ENCODE measurements at places on chromosomes 4 and X.

GRCh38 chrX:137263374-137263773 is 229.6 kb upstream of the GPR101 start:
- DNase-seq: no peak

GRCh38 chrX:12269484-12269883 is 131.2 kb downstream of the FRMPD4 start:
- DNase-seq: no peak

DNA sequence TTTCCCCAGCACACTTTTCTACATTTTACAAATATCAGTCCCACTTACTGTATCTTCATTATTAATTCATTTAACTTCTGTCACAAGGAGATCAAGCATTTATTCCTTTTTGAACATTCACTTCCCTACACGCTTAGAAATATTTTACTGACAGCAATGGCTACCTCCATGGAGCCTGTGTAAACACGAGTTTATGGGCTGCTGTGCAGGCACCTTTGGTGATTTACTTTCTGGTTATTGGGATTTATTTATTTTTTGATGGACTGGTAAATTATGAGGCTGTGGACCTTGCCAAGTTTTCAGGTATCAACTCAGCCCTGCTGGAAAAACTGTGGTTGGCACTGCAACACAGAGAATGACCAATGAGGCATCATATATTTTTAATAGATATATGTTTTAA is 45.4 kb upstream of the PAQR3 start:
- no peak for DNase-seq

DNA sequence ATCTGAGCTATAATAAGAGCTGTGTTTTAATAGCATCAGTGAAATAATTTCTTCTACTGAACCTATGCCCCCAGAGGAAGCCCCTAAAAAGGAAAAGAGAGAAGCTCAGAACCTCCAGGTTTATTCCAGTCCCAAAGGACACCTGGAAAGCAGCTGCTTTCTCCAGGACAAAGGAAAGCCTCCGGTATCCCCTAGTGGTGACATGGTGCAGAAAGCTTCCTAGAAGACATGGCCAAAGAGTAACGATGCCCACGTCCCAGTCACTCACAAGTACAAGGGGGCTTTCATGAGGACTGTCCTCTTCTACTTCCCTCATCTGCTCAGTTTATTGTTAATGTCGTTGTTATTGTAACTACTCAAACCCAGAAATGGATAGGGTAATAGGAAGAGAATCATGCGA is 343.9 kb downstream of the UNC5C start:
- DNase-seq: no peak

DNA sequence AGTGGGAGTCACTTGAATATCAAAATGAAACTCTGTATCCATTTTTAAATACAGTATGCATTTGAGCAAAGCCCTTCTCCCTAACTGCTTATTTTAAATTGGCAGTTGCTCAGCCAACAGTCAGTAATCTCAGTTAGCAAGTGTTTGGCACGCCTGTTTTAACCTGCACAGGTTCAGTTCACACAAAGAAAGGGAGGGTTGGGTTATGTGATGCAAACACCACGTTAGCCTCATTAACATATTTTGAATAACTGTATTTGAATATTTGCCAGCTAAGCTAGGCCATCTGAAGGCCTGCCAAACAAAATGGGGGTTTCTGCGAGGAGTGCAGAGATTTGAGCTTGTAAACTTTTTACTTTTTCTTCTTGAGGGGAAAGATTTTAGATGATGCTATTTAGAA is 19.8 kb downstream of the GAB1 start:
- peak; percentile 55 for DNase-seq

DNA sequence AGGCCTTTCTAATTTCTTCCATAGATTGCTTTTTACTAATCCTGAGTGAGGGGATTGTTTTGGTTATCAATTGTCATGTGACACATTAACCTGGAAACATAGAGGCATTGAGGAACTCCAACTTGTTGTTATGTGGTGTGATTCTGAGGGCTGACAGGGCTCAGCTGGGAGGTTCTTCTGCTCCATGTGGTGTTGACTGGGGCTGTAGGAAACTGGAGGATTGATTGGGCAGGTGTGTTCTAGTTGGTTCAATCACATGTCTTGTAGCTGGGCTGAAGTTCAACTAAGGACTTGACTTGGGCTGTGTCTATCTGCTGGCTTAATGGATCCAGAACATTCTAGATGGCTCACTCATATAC is 10.8 kb upstream of the CRLF2 start:
- no peak for DNase-seq

DNA sequence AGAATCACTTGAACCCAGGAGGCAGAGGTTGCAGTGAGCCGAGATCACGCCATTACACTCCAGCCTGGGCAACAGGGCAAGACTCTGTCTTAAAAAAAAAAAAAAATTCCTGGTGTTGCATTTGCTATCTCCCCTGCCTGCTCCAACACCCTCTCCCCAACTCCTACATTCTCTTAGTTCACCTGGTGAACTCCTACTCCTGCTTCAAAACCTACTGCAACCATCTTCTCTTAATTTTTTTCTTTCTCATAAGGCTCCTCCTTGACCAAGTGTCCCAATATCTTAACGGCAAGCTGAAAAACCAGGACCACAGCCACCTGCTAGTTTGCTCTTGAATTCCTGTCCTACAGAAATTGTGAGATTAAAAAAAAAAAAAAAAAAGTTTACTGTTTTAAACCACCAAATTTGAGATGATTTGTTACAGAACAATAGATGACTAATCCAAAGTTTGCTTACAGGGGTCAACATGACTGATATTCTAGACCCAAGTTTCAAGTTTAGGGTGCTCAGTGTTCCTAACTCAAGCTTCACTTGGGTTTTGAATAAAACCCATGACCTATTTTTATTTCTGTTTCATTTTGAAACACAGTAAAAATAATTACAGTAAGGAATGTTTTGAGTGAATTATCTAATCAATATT is 13.1 kb upstream of the ANXA5 start:
- no peak for DNase-seq

GRCh38 chrX:13939741-13940597 is 89.7 kb downstream of the GEMIN8 start:
- no peak for DNase-seq

- no peak for DNase-seq
These were observed 219.5 kb downstream of the SPCS3 start for GRCh38 chr4:176539091-176539784.

DNA sequence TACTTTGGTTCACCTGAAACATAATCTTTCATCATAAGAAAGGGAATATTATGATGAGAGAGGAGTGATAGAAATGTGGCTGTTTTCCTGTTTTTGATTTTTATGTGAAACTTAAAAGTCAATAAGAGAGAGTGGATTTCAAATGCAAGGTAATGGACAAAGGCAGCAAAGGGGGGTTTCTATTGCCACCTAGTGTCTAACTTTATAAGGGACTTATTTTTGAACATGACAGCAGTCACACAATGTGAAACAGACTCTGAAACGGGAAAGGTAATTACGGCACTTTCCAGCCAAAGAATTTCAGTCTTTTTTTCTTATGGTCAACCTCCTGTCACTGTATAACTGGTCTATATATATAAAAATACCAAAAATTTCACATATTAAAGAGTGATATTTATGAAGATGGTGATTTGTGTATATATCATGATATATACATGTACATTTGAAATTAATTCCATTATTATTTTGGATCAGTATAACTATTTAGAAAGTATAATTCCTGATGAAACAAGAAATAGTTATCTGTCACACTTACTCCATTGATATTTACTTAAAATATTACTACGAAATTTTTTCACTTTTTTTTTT is 127.1 kb downstream of the FBXO8 start:
- peak; percentile 24 for DNase-seq

DNA sequence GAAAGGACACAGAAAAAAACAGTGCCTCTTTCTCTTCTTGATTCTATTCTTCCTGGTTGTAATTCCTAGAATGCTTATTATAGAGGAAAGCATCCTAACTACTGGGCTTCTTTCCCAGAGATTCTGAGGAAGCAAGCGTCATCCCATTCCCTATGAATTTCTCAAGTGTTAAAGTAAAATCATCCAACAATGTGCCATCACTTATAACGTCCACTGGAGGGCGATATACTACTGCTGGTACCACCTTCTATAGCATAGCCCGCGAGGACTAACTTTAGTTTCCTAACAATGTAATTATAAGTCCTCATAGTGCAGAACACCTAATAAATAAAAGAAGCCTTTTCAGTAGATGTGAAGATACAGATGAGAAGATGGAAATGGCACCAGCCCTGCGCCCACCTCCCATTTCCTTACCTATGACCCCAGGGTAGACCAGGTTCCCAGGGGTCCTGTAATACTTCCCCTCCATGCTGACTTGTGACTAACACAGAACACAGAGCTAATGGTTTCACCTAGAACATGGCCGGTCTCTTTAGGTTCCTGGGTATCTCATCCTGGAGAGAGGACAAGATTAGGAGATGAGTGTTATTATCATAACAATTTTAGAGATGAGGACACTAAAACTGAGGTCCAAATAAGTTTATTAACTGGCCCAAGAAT is 4.2 kb downstream of the CENPVL3 start:
- peak; percentile 22 for DNase-seq

DNA sequence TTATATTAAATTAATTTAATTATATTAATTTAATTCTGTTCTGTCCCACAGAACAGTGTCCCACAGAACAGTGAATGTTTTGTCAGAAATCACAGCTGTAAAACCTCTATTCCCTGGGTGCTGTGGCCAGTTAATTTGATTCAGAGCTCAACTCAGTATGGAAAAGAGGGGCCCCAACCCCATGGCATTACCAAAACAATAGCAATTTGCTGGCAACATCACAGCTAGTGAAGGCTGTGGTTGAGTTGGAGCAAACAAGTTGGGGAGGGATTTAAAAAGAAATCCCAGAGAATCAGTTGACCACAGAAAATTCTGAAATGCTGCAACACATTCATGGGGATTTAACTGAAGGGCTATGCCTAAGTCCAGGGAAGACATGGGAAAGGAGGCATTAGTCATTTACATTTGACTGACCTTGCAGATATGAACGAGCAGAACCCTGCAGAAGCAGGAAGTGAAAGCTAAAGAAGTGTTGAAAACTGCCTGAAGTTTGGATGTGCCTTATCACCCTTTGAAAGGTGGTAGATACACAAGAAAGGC is 30.1 kb downstream of the PDHA2 start:
- no peak for DNase-seq

GRCh38 chrX:106608016-106608415 is 3.8 kb upstream of the RADX start:
- no peak for DNase-seq

GRCh38 chrX:132837967-132838366 is 120.5 kb downstream of the HS6ST2 start:
- no peak for DNase-seq

DNA sequence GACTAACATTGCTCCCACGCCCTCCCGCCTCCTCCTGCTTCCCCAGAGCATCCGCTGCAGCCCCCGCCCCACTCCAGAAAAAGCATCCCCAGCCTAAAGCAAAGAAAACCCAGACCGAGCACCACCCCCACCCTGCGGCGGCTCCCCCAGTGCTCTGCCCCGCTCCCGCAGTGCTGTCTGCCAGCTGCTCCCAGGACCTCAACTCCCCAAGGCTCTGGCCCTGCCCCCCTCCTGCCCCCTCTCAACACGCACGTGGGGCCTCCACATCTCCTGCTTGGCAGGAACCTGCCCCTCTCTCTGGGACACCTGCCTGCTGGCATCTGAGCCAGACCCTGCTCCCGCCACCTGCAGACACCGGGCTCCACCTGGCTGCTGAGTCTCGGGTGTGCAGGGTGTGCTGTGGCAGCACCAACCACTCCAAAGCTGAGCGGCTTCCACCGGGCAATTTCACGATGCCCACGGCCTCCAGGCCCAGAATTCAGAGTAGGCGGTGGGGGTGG is 79.4 kb downstream of the FAM53A start:
- no peak for DNase-seq

DNA sequence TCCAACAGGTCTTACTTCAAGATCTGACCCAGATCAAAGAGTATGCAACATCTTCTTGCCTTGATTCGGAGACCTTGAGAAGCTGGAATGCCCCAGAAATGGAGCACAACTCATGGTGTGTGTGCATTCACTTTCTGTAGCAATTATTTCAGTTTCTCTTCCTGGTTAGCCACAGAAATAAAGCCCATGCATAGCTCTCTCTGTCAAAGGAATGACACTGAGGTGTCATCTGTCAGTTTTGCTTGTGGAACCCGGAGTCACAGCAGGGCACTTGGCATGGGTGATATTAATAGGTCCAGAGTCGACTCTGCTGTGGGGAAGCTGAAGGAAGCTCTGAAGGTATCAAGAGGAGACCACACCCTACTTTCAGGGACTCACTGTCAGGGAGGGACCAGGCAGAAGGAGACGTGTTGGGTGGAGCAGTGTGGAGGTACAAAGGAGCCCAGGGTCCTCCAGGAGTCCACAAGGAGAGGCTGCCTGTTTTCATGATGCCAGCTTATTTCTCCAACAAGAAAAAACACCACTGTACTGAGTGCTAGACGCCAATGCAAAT is 10.7 kb downstream of the CLNK start:
- no peak for DNase-seq

- no peak for DNase-seq
These were observed 36.7 kb downstream of the CLNK start for GRCh38 chr4:10647846-10648245.

GRCh38 chr4:39044364-39044955 is 12.3 kb upstream of the TMEM156 start:
- peak; percentile 81 for DNase-seq

- peak; percentile 94 for DNase-seq
These were observed 692 bp downstream of the ZFX start for GRCh38 chrX:24150051-24150790.

DNA sequence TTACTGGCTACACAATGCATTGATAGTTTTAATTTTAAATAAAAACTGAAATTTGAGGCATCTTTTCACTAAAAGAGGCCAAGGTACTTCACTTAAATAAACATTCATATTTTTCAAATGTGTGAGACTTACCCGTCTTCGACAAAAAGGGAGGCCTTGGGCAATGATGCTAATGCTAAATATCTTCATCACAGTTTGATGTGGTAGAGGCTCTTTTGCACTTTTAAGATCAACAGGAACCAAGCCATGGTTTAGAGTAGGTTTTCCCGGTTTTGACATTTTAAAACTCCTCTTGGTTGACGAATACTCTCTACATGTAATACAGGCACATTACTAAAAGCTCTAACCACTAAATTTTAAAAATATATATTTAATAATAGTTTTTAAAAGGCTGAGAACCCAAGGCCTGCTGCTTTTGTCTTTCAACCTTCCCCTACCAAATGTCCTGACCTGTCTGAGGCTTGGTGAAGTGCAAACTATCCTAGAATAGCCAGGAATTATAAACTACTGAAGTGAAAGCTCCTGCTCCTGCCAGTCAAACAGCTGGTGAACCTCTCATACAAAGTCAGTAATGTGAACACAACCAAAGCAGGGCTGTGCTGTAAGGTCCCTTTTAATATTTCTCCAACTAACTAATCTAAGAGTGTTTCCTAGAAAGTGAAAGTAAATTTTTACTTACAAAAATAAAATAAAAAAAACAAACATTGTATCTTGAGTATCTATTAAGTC is 153.7 kb downstream of the FBXW7 start:
- DNase-seq: peak; percentile 24

GRCh38 chr4:169143335-169143734 is 127.4 kb downstream of the SH3RF1 start:
- no peak for DNase-seq

- no peak for DNase-seq
These were observed 6.9 kb upstream of the SRPK3 start for GRCh38 chrX:153773741-153774575.

All from muscle of back (tissue), 13 donors.